ENCODE measurements at places on chromosomes 1 and 21. TPM values are rescaled to one million over a fixed set of nuclear protein-coding genes. Genes with fewer than 3 reads are reported as not detected.

DNA sequence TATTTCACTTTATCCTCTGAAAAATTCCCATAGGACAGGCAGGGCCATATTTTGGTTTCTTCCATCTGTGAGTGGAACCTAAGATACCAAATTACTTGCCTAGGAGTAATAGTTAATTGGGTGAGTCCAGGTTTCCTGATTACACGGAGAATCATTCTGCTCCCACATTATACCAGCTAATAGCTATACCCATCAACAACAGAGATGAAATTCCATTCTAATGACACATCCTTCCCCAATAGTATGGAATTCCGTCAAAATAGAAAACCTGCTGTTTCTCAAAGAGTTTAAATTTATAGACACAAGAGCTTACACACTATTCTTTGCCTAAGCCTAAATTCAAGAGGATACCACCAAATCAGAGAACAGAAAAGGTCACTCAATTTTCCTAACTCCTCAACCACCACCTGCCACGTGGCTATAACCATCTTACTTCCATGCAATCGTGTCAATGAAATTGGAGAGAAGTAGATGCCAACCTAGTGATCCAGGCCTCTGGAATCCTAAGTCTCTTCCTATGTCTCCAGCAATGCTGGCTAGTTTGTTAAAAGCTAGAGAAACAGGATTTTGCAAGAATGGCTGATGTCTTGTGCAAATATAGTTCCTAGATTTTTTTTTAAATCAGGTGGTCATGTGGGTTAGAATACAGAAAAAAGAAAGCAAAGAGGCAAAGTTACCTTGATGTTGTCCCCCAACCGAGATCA, 6.2 kb downstream of the PPT1 start:
- DNase-seq, result no peak

GRCh38 chr1:186420311-186420710, 40.6 kb downstream of the PDC start:
- no peak for DNase-seq

The SPRR5 gene
- total RNA-seq, result not detected

The SPRR1B gene
- total RNA-seq, result not detected

- no peak for DNase-seq
These were observed 259.6 kb upstream of the RRP15 start for GRCh38 chr1:218025454-218025853.

DNA sequence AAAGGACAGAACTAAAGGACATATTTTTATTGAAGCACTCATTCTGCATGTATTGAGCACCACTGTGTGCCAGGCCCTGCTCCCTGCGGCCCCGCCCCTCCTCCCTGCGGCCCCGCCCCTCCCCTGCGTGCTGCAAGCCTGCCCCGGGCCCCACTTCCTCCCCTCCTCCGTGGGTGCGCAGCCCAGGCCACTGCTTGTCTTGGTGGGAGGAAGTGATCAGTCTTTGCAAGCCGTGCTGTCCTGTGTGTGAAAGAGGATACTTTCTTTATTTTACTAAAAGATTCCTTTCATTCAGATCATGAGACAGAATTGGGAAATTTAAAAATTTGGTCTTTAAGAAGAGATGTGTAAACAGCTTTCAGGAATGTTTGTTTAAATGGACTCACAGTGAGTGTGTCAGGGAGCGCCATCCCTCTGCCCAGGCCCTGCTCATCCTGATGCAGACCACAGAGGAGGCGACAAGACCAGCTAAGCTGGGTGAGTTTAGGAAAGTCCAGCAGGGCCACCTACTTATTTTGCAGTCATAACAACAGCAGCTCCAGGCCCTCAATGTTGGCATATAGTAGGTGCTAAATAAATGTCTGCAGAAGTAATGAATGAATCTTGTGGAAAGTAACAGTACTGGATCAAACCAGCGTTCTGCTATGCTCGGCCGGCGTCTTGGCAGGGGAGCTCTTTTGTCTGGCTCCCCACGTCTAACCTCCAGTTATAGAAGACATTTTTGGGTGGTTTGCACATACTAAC, 88.3 kb upstream of the SELENON start:
- DNase-seq, result peak; percentile 60

- DNase-seq, result no peak
These were observed 32.2 kb upstream of the UBE2U start for GRCh38 chr1:64171246-64171645.

The PLEKHA6 gene
- total RNA-seq, result 0.76 TPM

The SERINC2 gene
- total RNA-seq, result 10.4 TPM

GRCh38 chr1:233440951-233441401, 113.5 kb downstream of the MAP3K21 start:
- DNase-seq, result peak; percentile 33

The EFNA3 gene
- total RNA-seq, result 0.21 TPM

DNA sequence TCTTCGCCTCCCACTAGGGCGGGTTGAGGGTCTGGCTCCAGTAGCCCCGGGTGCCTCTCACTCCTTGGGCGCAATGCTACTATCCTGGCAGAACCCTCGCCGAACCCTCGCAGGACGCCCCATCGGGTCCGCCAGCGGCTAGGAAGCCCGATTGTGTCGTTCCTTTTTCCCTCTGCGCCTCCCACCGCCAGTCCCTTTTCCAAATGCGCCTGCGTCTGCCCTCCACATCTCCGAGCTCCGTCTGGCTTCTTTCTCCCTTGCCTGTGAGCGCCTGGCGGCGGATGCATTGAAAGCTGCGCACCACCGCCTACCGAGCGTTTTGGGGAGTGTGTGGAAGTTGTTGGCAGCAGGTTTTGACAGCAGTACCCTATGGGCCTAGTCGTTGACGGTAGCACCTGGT, 1.0 kb upstream of the DIRAS3 start:
- DNase-seq, result peak; percentile 73

GRCh38 chr1:211323156-211324063, 3.2 kb upstream of the TRAF5 start:
- no peak for DNase-seq

The ERICH3 gene
- total RNA-seq, result not detected

The TACSTD2 gene
- total RNA-seq, result not detected

The LAMC1 gene
- 220 TPM for total RNA-seq

DNA sequence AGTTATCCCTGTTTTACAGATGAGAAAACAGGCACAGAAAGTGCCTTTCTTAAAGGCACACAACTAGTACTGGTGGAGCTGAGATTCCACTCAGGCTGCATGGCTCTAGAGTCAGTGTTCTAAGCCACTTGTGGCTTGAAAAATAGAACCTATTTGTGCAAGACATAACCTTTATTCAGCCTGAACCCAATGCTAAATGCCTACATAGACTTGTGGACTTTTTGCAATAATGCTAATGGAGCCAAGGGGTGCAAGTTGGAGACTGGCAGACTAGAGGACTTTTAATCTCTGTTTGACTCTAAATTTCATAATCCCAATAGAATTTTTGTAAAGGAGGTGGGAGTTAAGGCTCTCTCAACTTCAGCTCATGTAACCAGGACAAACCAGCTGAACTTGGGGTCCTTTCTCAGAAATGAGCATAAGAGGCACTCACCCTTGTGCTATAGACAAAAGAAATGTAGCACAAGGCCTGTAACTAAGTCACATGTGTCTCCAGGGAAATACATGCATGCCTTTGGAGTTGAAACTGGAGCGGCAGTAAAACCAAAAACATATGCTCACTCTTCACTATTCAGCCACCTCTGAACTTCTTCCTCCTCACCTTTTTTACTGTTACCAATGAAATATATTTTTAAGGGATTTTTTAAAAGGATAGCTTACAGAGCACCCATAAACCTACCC, 43.0 kb upstream of the AK4 start:
- DNase-seq, result no peak

The EEIG2 gene
- total RNA-seq, result 32.3 TPM

- no peak for DNase-seq
These were observed 2.7 kb downstream of the C1QTNF12 start for GRCh38 chr1:1243807-1244191.

GRCh38 chr1:32255072-32256071, 4.3 kb downstream of the LCK start:
- DNase-seq, result no peak

The TAS1R1 gene
- not detected for total RNA-seq

The MARK1 gene
- total RNA-seq, result not detected

DNA sequence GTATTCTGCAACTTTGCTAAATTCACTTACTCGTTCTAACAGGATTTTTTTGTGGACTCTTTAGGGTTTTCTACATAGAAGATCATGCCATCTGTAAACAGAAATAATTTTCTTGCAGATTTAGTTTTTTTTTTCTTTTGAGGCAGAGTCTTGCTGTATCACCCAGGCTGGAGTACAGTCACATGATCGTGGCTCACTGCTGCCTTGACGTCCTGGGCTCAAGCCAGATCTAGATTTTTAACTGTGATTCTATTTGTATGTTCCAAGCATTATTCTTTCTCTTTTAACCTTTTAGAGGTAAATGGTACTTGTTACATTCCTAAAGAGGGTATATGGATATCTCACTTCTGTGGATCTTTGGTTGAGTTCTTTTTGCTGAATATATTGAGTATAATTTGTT, 18.6 kb downstream of the FABP3 start:
- no peak for DNase-seq

The GNG4 gene
- 4.2 TPM for total RNA-seq

The IGFN1 gene
- total RNA-seq, result not detected

GRCh38 chr1:91537281-91537986, 36.8 kb downstream of the CDC7 start:
- no peak for DNase-seq

GRCh38 chr1:74654708-74655107, 18.9 kb downstream of the ERICH3 start:
- DNase-seq, result no peak

- no peak for DNase-seq
These were observed at the start of gene FAM131C for GRCh38 chr1:16073490-16074119. FAM131C (minus strand) TSS chr1:16073651; CDS start chr1:16073442, 209 bp downstream.

DNA sequence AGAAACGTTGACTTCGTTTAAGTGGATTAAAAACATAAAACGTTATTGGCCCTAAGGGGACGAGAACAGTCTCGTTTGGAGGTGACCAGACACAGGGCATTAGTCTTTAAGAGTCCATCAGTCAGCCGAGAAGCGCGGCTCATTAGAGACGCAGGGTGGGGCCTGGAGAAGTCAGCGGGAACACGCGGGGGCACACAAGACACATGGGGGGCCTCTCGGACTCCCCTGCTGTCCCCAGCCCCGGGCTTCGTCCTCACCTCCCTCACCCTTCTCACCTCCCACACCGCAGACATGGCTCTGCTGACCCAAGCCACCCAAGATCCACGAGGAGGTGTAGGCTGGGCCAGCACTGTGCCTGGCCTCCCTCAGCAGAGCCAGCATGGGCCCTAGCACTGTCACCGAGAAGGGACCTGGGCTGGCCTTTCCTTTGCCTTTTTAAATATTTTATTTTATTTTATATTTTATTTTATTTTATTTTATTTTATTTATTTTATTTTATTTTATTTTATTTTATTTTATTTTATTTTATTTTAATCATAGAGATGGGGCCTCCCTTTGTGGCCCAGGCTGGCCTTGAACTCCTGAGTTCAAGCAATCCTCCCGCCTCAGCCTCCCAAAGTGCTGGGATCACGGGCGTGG, 48.9 kb downstream of the MORN1 start:
- no peak for DNase-seq

The CRTC2 gene
- 10.3 TPM for total RNA-seq

Measured in SJSA1 (cell line).